ENCODE measurements at places on chromosomes 4 and X.

DNA sequence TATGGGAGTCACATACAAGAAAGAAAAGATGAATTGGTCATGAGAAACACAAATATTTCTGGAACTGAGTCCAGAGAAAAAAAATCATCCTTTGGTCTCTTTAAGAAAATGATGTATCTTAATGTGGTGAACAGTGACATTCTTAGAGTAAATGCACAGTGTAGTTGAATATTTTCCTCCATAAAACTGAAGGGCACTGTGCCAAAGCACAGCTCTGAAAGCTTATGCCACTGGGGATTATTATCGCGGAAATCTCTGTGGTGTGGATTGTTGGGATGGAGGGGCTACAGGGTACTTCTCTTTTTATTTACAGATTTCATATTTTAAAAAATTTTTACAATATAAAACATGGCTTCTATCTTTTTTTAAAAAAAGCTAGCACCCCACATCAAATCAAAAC, 908.1 kb downstream of the CCSER1 start:
- DNase-seq: no peak

DNA sequence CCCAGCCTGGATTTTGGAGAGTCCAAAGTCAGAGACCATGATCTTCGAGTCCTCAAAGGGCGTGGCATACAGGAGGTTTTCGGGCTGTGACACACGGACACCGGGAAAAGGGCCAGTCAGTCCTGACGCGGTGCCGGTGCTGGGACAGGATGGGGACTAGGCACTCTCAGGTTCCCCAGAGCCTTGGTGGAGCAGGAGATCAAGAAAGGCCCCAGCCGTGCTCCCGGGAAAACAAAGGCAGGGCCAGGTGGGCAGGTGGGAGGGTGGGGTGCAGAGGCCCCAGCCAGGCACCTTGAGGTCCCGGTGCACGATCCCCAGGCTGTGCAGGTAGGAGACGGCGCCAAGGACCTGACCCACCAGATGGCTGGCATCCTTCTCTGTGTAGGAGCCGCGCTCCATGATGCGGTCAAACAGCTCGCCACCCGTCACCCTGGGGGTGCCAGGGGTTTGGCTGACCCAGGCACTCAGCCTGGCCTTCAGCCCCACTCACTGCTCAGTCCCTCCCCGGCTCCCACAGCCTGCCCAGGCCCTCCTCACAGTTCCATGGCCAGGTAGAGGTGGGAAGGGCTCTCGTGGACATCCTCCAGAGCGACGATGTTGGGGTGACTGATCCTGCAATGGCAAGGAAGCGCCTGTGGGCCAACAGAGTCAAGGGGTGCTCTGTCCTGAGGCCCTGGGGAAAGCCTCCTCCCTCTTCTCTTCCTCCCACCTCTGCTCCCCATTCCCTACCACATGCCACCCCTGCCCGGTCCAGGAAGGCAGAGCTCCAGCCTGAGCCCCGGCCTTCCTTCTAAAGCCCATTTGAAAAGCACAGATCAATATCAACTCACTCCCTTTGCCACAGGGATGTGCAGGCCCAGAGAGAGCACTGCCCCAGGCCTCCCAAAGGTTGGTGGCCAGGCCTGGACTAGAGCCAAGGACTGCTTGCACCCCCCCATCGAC, 1.8 kb downstream of the PNCK start:
- no peak for DNase-seq

GRCh38 chrX:21656587-21657317, 1.4 kb downstream of the KLHL34 start:
- no peak for DNase-seq

GRCh38 chrX:67523002-67523681, 20.7 kb upstream of the AR start:
- no peak for DNase-seq

DNA sequence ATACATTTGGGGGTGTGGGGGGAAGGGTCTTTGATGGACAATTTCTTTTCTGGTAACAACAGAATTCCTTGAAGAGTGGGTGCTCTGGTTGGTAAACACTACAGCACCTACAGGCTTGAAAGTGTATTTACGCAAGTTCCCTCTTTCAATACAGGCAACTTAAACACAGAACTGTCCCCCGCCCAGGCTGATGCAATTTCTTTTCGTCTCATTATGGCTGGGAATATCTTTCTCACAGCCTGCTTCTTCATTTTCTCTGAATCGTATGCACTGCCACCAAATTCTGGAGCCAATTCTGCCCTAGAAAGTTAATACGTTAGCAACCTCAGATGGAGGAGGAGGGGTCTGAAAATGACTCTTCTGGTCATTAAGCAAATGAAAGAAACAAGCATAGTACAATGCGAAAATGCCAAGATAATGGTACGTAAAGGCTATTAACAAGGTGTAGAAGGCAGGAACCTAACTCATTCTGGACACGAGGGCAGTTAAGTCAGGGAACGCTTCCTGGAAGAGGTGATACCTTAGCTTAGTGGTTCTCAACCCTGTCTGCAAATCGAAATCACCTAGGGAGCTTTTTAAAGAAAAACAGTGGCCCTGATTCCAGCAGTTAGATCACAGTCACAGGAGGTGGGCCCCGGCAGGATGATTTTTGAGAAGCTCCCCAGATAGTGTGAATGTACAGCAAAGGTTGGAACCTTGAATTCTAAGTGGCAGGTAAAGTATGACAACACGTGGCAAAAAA, 1.0 kb downstream of the AGA start:
- DNase-seq: no peak

- DNase-seq: no peak
Observed at GRCh38 chrX:41542135-41542534, 95.0 kb downstream of the NYX start.

DNA sequence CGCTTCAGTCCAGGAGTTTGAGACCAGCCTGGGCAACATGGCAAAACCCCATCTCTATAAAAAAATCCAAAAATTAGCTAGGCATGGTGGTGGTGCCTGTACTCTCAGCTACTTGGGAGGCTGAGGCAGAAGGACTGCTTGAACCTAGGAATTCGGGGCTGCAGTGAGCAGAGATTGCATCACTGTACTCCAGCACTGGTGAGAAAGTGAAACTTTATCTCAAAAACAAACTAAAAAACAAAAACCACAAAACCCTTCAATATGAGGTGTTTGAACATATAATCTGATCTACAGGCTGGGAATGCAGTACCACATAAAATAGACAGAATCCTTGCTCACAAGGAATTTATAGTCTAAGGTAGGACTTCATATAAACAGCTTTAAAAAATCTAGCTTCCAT, 103.9 kb downstream of the PDS5A start:
- DNase-seq: no peak

DNA sequence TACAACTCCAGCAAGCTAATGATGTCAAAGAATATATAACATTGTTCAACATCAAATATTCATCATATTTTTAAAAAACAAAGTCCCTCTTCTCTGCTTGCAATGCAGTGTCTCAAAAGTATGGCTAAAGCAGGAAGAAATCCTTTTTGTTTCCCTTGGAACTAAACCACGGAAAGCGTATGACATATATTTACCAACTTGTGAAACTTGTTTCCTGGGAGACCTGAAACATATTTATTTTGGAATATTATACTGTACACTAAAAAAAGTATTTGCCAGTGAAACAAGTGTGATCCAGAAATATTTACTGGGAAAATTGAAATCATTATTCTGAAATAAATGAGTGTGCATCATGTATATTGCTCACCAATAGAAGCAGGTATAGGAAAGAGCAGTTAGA, 156.0 kb upstream of the ANKRD50 start:
- no peak for DNase-seq

GRCh38 chr4:1191621-1192020, 19.2 kb upstream of the SPON2 start:
- no peak for DNase-seq

- no peak for DNase-seq
Observed at GRCh38 chr4:29558789-29559188, 1161.4 kb upstream of the PCDH7 start.

All from stimulated activated CD8-positive, alpha-beta memory T cell treated with anti-CD3 and anti-CD28 coated beads, Interleukin-15, amount 100 ng/mL, for 4 hours (primary cell).